ENCODE measurements at places on chromosomes 16 and 17.
A peak's percentile ranks its signal among the peaks of the same experiment; 100 is the strongest.

DNA sequence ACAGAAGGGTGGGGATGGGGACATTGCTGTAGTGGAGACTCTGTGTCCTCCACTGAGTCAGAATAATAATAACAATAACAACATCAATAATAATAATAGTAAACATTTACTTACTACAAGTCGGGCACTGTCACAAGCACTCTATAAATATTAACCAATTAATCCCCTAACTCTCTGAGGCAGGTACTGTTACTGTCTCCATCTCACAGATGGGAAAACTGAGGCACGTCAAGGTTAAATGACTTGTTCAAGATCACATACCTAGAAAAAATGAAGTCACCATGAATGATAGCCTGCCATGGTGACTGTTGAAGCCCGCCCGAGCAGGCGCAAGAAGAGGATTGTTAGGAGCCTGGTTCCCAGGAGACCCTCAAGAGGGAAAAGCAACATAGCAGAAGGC is 10.2 kb downstream of the PRR29 start:
- DNase-seq = no peak

- no peak for DNase-seq
These were observed 7.7 kb upstream of the ARHGAP23 start for GRCh38 chr17:38420518-38420917.

DNA sequence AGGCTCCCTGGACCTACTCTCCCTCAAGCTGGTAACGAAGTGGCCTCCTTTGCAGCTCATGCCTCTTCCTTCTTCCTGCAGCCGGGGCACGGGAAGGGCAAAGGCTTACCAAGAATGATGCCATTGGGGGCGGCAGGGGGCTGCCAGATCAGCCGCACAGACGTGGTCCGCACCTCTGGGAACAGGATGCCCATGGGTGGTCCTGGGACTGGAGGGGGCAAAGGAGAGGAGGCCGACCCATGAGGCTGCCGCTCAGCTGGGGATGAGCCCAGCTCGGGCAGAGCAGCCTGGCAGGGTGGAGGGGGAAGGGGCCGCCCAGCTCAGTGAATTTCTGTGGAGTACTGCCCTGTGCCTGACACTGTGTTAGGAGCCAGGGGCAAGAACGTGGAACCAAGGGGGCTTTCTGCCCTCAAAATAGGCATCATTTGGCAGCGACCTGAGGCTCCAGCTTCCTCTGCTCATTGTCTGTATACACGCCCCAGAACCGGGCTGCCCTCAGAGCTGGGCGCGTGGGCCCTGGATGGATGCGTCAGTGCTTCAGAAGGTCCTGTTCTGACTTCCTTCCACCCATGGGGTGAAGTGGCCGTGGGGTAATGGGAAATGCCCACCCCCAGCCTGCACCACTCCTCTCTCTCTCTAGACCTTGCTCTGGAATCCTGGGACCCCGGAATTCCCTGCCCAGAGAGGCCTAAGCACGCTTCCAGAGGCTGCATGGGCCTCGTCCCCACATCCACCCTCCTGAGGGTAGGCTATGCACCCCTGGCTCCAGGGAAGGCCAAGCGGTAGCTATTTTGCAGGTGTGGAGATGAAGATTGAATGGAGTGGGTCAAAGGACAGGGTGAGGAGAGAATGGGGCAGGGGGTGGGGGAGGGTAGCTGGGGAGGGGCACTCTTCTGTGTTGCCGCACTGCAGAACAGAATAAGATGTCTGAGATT is 79.8 kb upstream of the CDC42EP4 start:
- DNase-seq = no peak

GRCh38 chr17:66200685-66201092 is 8.8 kb upstream of the CEP112 start:
- peak; percentile 57 for DNase-seq

- DNase-seq = no peak
These were observed 2.8 kb downstream of the CDIPT start for GRCh38 chr16:29860218-29860617.

DNA sequence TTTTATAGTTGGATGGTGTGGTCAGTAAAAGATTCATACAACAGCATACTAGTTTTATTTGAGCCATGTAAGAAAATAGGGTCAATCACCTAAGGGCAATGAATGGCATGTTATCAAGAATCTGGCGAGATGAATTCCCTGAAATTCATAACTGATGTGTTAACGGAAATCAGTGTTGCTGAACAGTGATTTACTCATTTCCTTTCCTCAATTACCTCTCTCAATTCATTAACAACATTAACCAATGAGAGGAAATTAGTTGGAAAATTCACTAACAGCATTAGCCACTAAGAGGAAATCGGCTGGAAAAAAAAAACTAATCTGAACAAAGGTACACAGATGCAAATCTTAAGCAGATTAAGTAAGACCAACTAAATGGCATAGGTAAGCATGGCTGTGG is 6.3 kb downstream of the CMTR2 start:
- no peak for DNase-seq

DNA sequence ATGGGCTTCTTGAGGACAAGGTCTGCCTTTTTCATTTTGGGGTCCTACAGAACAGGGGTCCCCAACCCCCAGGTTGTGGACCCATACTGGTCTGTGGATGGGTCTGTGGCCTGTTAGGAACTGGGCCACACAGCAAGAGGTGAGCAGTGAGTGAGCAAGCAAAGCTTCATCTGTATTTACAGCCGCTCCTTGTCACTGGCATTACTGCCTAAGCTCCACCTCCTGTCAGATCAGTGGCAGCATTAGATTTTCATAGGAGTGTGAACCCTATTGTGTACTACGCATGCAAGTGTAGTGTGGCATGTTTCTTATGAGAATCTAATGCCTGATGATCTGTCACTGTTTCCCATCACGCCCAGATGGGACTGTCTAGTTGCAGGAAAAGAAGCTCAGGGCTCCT is 33.9 kb downstream of the ERN1 start:
- peak; percentile 7 for DNase-seq

- no peak for DNase-seq
These were observed 16.0 kb downstream of the ITGAX start for GRCh38 chr16:31371008-31371407.

- DNase-seq = no peak
These were observed 7.3 kb downstream of the CACNA1H start for GRCh38 chr16:1159973-1160772.

DNA sequence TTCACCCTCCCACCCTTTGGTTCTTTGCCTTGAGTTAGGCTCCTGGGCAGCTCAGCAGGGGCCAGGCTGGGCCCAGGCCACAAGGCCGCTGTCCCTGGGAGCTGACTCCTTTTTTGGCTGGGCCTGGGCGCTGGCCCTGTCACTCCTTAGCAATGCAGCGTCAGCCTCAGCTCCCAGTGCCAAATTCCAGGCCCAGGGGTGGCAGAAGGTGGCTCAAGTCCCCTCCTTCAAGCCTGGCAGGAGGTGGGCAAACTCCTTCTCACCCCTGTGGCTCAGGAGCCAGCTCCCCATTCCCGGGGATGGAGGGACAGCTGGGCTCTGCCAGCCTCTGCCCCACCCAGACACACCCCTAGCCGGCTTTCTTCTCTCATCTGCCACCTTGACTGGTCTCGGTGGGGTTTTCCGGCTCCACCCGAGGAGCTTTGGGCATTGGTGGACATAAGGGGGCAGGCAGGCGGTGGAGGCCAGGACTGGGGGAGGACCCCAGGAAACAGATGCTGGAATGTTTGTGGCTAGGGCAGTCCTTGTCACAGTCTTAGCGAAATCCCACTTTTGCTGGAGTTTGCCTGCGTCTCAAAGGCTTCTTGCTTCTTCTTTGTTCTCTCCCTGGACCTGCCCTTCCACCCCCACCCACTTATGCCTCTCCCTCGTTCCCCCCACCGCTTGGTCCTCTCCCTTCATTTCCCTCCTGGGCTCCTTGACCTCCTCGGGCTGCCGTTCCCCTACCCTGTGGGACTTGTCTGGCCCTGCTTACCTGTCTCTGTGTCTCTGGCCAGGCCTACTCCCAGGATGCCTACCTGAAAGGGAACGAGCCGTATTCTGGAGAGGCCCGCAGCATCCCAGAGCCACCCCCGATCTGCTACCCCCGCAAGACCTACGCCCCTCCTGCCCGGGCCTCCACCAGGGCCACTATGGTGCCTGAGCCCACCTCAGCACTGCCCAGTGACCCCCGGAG is 37.4 kb downstream of the ARHGAP23 start:
- DNase-seq = no peak

DNA sequence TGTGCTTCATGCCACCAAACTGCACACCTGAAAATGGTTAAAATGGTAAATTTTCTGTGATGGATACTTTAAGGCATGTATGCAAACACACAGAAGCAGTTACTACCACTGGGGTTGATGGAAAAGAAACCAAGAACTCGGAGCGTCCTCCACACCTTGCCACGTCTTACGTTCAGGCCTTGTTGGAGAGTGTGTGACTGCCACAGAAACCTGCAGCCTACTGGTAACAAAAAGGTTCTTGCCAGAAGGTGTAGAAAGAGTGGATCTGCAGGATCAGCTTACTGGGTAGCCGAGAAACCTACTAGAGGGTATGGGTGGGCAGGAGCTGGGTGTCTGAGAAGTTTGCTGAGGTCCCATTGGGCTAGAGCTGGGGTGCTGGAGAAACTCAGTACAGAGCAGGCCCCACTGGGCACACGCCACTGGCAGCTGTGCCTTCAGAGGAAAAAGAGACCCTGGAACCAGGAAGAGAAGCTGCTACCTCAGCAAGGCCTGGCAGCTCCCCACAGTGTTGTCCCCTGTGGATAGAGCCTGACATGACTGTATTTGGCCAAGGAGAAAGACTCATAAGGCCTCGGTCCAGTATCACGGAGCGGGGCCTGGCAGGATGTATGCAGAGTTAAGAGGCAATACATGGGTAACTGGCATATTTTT is 204.6 kb downstream of the SEC14L1 start:
- DNase-seq = no peak

GRCh38 chr17:79041041-79041570 is 17.1 kb downstream of the C1QTNF1 start:
- no peak for DNase-seq

DNA sequence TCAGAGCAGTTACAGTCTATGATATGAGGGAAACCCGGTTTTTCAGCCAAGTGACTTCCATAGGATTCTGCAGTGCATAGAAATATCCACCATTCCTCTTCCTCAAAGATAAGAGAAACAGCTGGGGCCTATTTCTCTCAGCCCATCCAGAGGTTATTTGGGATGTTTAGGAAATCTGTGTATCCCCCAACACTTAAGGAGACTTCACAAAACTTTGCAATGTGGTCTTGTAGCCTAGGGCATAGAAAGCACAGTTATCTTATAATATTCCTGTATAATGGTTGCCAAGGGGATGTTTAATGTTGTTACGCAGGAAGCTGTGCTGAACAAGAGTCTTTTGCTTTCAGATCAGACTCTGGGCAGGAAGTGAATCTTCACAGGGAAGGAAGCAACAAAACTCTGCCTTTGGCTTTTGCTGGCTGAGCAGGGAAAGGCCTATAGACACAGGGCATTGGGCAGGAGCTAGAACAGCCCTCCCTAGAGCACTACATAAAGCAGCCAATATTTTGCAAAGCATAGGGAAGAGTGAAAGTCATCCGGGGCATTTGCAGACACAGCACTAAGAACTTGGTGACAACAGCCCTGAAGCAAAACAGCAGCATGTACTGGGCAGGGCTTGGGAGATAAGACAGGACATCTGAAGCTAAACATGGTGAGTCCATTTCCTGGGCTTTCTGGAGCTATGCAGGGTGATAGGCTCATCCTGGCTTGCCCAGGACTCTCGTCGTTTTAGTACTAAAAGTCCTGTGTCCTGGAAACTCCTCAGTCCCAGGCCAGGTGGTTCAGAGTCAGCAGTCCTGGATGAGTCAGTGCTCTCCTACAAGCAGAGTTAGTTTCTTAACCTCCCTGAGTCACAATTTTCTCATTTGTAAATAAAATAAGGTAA is 18.7 kb upstream of the BEAN1 start:
- peak; percentile 65 for DNase-seq

DNA sequence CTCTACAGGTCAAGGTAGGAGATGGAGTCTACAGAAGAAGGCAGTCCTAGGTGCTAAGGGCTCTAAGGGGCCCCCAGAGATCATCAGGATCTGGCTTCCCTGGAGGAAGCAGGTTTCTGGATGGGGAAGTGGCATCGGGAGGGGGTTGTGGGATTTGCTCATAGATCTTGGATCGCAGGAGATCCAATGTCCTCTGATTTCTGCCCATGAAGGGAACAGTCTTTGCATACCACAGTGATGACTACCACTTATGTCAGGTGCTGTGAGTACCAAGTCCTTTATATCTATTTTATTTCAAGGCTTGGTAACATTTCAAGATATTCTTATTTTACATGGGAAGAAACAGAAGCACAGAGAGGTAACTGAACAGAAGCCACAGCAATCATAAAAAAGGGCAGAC is 164.0 kb downstream of the RGS9 start:
- no peak for DNase-seq

DNA sequence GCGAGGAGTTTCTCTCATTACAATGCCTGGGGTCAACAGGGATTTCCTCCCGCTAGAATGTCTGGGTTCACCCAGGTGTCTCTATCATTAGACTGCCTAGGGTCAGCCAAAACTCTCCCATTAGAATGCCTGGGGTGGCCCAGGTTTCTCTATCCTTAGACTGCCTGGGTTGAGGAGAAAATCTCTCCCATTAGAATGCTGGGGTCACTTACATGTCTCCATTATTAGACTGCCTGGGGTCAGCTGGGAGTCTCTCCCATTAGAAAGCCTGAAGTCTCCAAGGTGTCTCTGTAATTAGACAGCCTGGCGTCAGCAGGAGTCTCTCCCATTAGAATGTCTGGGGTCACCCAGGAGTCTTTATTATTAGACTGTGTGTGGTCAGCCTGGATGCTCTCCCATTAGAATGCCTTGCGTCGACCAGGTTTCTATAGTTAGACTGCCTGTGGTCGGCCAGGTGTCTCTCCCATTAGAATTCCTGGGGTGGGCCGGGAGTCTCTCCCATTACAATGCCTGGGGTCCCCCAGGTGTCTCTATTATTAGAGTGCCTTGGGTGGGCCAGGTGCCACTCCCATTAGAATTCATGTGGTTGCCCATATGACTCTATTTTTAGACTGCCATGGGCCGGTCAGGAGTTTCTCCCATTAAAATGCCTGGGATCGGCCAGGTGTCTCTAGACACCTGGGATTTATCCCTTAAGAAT is 2272.1 kb downstream of the TP53TG3F start:
- DNase-seq = no peak

- DNase-seq = no peak
These were observed 9.6 kb upstream of the KPNB1 start for GRCh38 chr17:47640076-47640475.

- DNase-seq = peak; percentile 62
These were observed 1.2 kb upstream of the YPEL2 start for GRCh38 chr17:59330053-59330942.

- no peak for DNase-seq
These were observed 89.0 kb upstream of the DNAH17 start for GRCh38 chr17:78665952-78666920.

All from DMS153 (cell line).